ENCODE measurements at places on chromosomes 11 and 22. TPM values are rescaled to one million over a fixed set of nuclear protein-coding genes. Genes with fewer than 3 reads are reported as not detected.

DUSP8 gene
- total RNA-seq, result 0.20 TPM

TMA7B gene
- not detected for total RNA-seq

C11orf21 gene
- not detected for total RNA-seq

UPK3A gene
- total RNA-seq, result not detected

SCO2 gene
- total RNA-seq, result 2.7 TPM
